ENCODE measurements at places on chromosomes 2 and 18. TPM values are rescaled to one million over a fixed set of nuclear protein-coding genes. Genes with fewer than 3 reads are reported as not detected.

IL1R1 gene
- 7.5 TPM for total RNA-seq

SH3BP4 gene
- total RNA-seq = 14.8 TPM

SLC16A14 gene
- 4.2 TPM for total RNA-seq

DSG2 gene
- 2.3 TPM for total RNA-seq

MARCO gene
- 1.7 TPM for total RNA-seq

AMMECR1L gene
- total RNA-seq = 9.4 TPM

GRCh38 chr2:727071-727470 is 49.9 kb upstream of the TMEM18 start:
- H3K27ac ChIP-seq = no peak overlapping the region
- no peaks in the 10 kb centered on the region for H3K4me1 ChIP-seq
- no peak overlapping the region for H3K4me3 ChIP-seq
- no peak for DNase-seq
- H3K36me3 ChIP-seq = no peaks in the 10 kb centered on the region
- H3K27me3 ChIP-seq = no peaks in the 10 kb centered on the region

DNA sequence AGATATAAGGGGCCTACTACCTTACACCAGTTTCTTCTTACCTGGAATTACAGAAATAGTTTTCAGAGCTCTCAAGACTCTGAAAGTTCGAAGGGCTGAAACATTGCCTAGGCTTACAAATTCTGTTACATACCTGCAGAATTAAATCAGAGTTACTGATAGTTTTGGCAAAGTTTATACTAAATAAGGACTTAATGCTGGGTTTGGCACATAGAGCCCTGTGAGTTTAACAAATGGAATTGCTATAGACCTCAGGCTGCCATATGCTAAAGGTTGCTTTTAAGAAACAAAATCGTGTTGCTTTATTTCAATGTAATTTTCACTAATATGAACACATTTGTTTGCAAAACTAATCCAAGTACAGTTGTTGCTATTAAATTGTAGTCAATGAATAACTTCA is 40.1 kb downstream of the SCN3A start:
- H3K4me1 ChIP-seq = no peaks in the 10 kb centered on the region
- no peak overlapping the region for H3K27ac ChIP-seq
- no peaks in the 10 kb centered on the region for H3K36me3 ChIP-seq
- no peak overlapping the region for H3K4me3 ChIP-seq
- no peak for DNase-seq

DNA sequence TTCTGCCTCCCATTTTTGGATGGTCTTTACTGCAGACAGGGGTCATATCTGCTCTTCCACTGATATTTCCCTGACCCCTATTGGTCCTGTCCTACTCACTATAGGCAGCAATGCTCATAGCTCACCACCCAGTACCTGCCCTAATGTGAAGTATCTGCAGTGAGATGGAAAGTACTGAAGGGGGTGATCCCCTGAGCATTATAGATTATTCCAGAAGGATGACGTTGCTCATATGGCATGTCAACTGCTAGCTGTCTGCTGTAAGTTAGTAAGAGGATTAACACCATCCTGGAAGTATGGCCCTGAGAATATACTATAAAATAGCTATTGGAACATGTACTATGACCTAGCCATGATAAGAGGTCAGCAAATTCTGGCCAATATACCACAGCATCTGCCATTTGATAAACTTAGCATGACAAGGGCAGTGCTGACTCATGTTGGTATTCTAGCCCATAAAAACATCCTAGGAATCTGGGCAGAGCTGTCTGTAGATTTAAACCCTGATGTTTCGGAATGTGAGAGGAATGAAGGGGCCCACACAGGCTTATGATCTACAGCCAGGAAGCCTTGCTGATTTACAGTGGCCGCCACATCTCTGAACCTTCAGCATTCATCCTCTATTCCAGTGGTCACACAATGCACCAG is 451.4 kb downstream of the TNS1 start:
- H3K4me3 ChIP-seq = no peak overlapping the region
- H3K36me3 ChIP-seq = no peaks in the 10 kb centered on the region
- H3K27ac ChIP-seq = no peak overlapping the region
- no peaks in the 10 kb centered on the region for H3K27me3 ChIP-seq
- DNase-seq = peak; percentile 71

DNA sequence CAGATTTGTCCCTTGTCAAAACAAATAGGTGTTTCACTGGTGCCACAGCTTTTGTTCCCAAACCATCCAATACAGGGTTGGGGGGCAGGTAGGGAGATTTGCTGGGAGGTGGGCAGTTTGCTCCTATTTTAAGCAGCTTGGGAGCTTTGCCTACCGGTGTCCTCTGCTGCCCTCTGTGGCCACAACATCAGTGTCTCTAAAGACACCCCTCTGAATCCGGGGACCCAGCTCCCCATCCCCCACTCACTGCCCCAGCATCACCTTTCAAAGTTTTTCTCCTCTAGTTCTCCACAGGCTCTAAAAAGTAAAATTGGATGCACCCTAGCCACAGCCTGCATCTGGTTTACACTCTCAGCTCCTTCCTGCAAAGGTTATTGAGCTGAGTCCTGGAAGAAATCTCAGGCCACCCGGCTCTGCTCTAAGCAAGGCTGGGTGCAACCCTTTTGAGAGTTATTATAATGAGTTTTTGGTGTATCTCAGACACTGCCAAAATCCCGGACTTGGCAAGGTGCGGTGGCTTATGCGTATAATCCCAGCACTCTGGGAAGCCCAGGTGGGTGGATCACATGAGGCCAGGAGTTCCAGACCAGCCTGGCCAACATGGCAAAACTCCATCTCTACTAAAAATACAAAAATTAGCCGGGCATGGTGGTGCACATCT is 2.9 kb upstream of the EPAS1 start:
- H3K27me3 ChIP-seq = peaks cover 48% of the 10 kb centered on the region
- DNase-seq = no peak

DNA sequence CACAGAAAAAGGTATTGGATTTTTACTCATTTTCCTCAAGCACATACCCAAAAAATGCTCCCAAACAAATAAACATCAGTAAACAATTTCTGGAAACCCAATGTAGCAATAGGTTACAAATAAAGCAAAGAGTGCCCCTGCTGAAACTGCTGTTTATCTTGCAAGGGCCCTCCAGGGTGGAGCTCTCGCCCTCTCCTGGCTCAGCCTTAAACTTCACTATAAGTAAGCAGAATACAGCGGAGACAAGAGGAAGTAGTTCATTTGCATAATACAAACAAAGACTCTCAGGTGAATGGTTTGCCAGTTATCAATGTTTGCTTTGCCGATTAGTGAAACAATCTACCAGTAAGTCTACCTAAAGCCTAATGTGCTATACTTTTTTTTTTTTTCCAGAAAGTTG is 437.6 kb downstream of the DLGAP1 start:
- H3K4me3 ChIP-seq = no peak overlapping the region
- H3K27me3 ChIP-seq = no peaks in the 10 kb centered on the region
- no peaks in the 10 kb centered on the region for H3K4me1 ChIP-seq
- H3K36me3 ChIP-seq = no peaks in the 10 kb centered on the region

DNA sequence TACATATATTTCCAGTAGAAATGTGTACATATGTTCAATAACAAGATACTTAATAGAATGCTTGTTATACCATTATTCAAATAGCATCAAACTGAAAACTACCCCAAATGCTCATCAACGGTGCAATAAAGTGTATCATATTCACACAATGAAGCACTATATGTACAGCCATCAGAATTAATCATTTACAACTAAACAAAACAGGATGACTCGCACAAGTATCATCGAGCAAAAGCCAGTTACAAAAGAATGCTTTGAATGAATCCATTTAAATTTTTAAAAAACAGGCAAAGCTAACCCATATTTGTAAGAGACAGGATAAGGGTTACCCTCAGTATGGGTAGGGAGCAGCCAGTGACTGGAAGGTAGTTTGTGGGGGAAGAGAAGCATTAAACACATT is 132.8 kb upstream of the PDE1A start:
- H3K27me3 ChIP-seq = no peaks in the 10 kb centered on the region
- H3K36me3 ChIP-seq = no peaks in the 10 kb centered on the region
- no peak overlapping the region for H3K4me3 ChIP-seq
- DNase-seq = no peak
- H3K4me1 ChIP-seq = no peaks in the 10 kb centered on the region
- H3K27ac ChIP-seq = no peak overlapping the region

DNA sequence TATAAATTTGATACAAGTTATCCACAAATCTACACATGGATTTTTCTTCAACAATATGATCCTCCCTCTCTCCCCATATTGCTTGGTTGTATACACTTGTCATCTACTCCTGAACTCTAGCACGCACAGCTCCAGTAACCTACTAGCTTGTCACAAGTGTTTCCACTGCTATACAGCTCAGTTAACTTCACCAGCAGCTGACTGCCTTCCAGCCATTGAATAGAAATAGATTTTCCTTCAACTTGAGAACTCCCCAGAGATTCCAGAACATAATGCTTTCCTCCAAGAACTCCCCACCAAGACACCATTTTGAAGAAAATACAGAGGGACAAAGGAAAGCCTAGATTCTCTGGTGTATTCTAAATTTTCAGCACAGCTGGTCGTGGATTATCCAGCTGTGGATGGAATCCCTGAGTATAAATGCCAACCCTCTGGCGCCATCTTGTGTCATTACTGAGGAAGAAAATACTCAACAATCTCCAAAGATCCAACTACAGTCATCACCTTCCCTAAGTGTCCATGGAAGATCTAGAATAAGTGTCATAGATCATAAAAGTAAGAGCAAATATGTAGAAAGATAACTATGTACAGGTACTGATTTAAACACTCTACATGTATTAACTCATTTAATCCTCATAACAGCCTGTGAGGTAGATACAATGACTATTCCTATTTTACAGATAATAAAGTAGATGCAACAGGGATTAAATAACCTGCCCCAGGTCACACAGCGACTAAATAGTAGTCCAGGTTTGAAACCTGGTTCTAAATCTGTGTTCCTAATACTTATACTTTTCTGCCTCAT is 156.7 kb downstream of the ARHGAP28 start:
- peak; percentile 96 for DNase-seq
- H3K27ac ChIP-seq = peak overlapping the region; percentile 56
- peaks cover 30% of the 10 kb centered on the region for H3K36me3 ChIP-seq
- no peaks in the 10 kb centered on the region for H3K27me3 ChIP-seq
- no peak overlapping the region for H3K4me3 ChIP-seq

DNA sequence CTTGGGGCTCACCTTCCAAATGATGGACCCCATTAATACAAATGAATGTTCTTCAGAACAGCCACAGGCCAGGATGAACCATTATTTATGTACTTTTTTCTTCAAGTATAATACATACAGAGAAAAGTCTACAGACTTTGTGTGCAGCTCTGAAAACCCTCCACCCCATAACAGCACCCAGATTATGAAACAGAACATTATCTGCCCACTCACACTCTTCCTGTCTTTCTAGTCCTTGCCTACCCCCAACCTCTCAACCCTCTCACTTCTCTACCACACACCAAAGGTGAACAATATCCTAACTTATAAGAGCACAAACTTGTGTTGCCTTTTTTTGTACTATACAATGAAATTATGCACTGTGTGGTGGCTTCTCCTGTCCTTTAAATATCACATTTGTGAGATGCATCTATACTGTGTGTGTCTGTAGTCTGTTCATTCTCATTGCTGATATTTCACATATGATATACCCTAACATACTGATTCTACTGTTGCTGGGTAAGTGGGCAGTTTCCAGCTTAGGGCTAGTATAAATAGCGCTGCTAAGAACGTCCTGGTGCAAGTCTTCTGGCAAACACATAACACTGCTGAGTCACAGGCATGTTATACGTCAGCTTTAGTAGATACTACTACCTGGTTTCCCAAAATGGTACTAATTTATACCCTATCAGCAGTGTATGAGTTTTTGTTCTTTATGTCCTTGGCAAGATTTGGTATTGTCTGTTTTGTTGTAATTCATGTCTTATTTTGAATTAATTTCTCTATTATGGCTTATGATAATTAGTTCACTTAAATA is 1.0 kb upstream of the NPHP1 start:
- no peak overlapping the region for H3K4me3 ChIP-seq
- no peak for DNase-seq
- peaks cover 10% of the 10 kb centered on the region for H3K36me3 ChIP-seq
- no peak overlapping the region for H3K27ac ChIP-seq
- no peaks in the 10 kb centered on the region for H3K27me3 ChIP-seq

DNA sequence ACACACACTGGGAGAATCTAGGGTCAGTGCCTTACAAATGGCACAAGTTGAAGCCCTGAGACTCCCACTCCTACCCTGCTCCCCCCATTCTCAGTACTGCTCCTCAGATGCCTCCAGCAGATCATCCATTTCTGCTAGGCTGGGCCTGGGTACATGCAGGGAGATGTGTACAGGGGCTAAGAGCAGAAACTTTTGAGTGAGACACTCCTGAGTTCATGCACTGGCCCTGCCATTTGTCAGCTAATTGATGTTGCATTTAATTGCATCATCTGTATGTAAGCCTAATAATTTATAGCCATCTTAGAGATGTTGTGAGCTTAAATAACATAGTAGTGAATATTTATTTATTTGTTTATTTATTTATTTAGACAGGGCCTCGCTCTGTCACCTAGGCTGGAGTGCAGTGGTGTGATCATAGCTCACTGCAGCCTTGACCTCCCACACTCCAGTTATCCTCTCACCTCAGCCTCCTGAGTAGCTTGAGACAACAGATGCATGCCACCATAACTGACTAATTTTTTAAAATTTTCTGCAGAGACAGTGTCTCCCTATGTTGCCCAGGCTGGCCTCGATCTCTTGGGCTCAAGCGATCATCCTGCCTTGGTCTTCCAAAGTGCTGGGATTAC is 4.8 kb upstream of the CASP8 start:
- H3K4me3 ChIP-seq = no peak overlapping the region
- DNase-seq = no peak

DNA sequence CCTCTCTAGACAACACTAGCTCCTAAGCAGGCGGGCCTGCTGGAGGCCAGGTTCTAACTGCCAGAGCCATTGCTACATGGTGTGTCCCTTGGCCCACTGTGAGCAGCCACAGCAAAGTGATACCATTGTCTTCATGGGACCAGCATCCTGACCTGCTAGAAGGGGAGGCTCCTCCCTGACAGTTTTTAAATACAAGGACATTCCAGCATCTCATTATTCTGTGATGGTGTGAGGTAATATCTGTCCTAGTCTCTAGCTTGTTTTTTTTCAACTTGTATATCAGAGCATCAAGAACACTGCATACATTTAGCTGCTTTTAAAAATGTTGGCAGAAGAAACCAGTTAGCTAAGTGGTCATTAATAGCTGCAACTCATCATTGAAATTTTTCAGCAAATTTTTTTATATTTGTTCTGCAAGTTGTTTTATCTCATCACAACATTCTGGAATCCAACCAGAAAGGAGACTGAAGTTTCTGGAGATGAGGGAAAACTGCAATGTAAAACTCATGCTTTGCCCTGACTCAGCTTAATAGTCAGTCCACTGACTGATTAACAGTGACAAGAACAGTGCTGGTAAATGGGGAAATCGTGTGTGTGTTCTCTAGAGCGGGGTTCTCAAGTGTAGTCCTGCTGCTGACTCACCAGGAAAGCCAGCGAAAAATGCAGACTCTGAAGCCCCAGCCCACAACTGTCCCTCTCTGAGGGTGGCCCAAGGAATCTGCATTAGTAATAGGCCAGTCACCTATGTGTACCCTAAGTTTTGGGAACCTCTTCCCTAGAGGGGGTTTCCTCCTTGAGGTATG is 17.8 kb downstream of the MAPRE3 start:
- H3K36me3 ChIP-seq = no peaks in the 10 kb centered on the region
- H3K4me1 ChIP-seq = no peaks in the 10 kb centered on the region
- no peak for DNase-seq
- no peak overlapping the region for H3K27ac ChIP-seq
- no peak overlapping the region for H3K4me3 ChIP-seq
- H3K27me3 ChIP-seq = no peaks in the 10 kb centered on the region
